SHP77 treated with DMSO at 0.1 percent for 48 hours (cell line): ENCODE measurements at places on chromosomes 6 and 20.
A peak's percentile ranks its signal among the peaks of the same experiment; 100 is the strongest.

DNA sequence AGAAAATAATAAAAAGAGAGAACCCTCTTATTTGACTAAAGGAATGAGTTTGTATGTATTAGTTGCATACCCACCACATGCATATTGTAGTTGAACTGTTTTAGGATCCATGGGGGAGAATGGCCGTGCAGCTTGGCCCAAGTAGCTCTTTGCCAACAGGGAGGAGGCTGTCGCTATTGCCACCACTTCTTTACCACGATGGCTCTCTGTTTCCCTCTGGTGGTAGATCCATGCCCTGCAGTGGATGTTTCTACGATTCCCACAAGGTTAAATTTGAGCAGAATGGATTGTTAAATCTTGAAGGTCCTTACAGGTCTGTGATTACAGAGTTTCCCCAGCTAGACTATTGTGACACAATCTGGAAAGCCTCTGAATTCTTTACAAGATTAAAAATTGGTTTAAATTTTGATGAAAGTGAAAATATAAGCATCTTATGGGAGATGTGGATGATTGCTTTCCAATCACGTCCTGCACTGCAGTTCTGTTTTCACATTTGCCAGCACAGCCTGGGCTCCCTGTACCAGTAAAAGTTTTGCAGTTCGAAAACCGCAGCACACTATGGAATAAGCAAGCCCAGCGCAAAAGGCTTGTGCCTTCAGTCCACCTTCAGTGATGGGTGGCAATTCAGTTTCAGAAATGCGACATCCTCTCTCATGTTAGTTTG, 34.4 kb upstream of the FNDC1 start:
- DNase-seq, result peak; percentile 39

DNA sequence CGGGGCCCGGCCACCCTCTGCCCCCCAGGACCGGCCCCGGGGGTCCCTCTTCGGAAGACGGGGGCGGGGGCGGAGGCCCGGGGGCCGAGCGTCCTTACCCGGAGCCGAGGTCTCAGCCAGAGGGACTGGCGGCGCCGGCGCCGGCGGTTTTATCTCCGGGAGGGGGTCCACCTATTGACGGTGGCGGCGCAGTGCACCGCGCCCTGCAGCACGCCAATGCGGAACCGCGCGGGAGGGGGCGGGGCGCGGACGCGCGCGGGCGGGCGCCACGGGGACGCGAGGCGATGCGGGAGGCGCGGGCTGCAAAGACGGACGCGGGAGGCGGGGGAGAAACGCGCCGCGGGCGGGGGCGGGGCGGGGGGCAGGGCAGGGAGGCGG, at the start of gene EEF1A2:
Gene EEF1A2, minus strand, starts transcription at position 124 of the 378 bp plus-strand sequence. CDS start 1,320 bp downstream, outside the sequence.
- no peak for DNase-seq

GRCh38 chr20:49534255-49534712, 33.7 kb downstream of the PTGIS start:
- DNase-seq, result peak; percentile 35

GRCh38 chr20:1122388-1123315, 4.2 kb downstream of the PSMF1 start:
- peak; percentile 15 for DNase-seq

GRCh38 chr6:159125014-159125609, 44.1 kb upstream of the FNDC1 start:
- no peak for DNase-seq

DNA sequence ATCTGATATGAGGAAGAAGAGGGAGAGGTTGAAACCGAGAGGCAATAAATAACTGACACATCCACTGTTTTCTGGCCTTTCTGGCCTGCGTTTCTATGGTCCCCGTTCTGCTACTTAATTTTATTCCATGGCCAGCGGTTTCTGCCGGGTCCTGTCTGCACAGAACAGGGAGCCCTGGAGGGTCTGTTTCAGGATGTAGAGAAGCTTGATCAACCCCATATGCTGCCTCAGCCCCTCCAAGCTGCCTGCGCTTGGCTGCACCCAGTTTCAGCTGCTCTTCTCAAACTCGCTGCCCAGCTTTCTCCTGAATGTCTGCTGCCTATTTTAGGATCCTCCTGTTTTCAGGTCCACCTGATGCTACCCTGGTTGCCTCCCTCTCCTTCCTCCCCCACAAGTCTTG, 18.5 kb upstream of the PACSIN1 start:
- no peak for DNase-seq

DNA sequence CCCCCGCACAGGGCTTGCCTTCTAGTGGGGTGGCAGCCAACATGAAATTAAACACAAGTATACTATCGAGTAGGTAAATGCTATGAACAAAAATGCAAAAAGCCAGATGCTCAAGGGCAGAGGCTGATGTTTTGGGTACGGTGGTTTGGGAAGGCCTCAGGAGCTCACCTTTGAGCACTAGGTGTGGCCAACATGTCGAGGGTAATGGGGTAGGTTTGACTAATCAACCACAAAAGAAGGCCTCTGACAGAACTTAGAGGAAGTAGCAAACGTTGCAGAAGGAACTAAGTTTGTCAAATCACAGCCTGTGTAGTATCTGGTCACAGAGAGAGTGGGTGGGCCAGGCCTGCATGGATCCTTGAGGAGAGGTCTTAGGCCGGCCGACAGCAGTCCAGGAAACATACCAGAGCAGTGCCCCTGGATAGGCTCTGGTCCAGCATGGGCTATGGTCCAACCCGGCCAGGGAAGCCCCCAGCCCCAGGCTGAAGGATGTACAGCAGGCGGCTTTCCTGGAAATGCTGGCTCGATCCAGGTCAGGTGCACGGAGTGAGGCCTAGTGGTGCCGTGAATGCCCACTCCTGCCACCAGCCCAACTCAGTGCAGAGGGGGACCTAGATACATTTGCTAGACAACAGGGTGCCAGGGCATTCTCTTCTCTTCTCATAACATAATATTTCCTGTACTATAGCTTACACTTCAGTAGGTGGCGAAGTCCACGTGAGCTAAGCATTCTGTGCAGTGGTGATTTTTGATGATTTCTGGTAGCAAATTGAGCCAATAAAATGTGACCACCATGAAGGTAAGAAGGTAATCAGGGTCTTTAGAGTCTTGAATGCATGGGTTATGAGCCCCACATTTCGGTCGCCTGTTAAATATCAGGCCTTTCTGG, 56.3 kb upstream of the CD93 start:
- peak; percentile 57 for DNase-seq

DNA sequence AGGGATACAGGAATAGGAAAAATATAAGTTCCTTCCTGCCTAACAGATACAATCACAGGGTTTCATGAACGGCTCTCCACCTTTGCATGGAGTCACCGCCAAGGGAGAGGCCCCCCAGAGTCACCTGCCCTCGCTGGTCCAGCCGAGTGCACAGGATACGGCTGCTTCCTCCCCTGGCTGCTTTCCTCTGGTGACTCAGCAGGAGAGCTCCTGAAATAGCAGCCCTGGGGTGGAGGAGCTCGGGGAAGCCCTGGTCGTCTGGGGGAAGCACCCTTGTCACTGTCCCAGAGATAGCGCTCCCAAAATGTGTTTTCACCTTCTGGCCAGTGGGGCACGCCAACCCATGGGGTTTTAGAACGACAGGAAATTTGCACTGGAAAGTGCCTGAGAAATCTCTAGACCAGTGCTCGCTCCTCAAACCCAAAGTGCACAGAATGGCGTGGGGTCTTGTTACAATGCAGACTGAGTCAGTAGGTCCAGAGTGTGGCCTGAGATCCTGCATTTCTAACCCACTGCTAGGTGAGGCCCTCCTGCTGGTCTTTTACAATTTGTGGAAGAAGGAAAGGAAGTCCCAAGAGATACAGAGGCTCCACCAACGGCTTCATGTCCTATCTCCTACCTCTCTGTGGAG, 35.9 kb upstream of the FAM50B start:
- no peak for DNase-seq

DNA sequence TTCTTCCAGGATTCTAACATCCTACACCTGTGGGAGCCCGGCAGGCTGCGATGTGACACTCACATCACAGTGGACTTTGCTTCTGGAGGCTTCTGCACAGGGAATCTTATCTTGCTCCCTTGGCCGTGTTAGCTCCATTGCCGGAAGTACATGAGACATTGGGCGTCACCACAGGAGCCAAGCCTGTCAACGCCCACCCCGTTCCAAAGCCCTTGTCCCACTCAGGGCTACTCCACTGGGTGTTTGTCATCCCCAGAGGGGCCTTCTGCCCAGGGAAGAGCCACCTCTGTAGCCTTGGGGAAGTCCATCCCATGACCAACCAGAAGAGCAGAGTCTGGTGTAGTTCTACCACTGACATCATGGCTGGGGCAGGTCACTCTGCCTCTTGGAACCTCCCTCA, 1.7 kb downstream of the RAB44 start:
- no peak for DNase-seq

- DNase-seq, result no peak
Observed at GRCh38 chr20:53575481-53576194, 18.0 kb downstream of the ZNF217 start.

DNA sequence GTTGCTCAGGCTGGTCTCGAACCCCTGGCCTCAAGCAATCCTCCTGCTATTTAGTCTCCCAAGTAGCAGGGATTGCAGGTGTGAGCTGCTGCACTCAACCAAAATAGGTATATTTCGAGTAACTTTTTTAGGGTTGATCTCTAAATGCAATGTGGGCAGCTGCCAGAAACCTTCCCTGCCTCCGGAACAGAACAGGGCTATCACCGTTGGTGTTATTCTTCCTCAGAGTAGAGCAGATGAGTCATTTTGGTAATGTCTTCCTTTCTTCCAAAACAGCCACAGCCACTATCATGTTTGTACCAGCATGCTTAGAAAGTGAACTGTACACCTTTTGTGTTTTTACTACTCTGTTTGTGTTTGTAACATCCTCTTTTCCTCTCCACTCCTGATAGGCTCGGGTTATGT, 44.1 kb downstream of the SNX9 start:
- no peak for DNase-seq

DNA sequence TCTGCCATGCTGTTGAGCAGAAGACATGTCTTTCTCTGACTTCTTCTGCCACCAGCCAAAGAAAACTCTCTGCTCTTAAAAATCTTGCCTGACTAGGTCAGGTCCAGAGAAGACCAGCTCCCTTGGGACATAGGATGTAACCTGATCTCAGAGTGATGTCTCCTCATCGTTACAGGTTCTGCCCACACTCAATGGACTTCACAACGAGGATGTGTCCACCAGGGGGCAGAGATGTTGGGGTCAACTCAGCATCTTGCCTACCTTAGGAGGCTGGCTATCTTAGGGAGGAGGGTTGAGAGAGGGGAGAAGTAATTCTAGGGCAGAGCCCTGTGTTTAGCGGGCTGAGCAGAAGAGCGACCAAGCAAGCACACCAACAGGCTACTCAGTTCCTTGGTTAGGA, 207.6 kb upstream of the CDH4 start:
- no peak for DNase-seq

DNA sequence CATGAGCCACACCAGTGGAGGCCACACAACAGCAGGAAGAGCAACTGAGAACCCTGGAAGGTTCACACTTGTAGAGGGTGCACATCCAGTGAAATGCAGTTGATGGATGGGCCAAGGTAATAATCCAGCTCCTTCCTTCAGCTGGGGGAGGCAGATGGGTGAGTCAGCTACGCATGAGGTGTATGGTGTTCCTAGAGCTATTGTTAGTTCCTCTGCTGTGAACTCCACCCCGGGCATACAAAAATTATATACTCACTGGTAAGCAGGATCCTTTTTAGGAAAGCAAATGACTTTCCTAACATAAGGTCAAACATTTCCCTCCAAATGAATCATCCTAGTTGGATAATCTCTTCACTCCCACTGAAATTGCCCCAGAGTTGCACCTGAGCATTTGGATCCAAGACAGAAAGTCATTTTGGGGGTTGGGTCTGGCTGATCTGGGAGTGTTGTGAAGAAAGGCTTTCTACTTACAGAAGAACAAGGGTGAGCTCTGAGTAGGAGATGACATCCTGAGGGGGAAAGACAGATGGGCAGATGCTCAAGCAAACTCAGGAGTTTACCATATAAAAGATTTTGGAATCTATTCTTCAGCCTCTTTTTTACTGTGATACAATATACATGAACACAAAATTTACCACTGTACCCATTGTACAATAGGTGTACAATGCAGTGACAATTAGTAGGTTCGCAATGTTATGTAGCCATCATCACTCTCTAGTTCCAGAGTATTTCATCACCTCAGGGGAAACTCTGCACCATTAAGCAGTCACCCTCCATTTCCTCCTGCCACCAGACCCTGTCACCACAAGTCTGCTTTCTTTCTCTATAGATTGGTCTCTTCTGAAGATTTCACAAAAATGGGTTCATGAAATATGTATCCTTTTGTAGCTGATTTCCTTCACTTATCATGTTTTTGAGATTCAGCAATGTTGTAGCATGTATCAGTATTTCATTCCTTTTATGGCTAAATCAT, 11.1 kb downstream of the HLA-F start:
- DNase-seq, result no peak

- DNase-seq, result no peak
Observed at GRCh38 chr6:161747506-161747905, 473.6 kb upstream of the AGPAT4 start.

DNA sequence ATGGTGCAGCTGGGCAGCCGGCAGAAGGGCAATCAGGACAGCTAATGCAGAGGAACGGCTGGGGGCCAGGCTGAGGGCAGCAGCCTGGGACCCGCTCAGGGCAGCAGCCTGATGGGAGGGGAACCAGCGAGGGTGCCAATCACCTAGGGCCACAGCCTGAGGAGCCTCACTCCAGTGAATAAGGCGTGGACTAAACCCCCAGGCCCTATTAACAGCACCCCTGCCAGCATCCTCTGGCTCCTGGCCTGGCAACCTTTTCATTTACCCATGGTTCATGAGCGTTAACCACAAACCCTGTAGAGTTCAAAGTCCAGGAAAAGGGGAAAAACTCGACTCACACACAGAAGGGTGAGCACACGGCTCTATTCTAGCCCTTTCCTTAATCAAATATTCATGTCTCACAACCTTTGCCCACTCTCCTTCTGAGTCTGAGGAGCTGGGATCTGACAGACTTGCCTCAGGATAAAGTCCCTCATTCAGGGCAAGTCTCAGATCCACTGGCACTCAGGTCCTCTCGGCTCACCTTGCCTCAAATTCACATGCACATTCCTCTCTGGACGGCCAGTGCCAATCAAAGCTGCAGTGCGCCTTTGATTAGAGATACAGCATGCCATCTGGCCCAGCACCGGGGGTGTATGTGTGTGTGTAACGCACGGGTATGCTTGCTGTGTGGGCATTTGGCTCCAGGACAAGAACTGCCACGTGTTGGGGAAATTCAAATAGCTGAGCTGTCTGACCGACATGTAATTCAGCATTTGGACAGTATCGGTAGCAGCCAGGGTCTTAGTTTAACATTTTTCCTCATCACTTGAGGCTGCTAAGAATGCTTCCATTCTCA, 86.9 kb upstream of the TRAF3IP2 start:
- no peak for DNase-seq

GRCh38 chr6:100479179-100480035, 14.7 kb upstream of the SIM1 start:
- DNase-seq, result peak; percentile 56

- no peak for DNase-seq
Observed at GRCh38 chr20:31704225-31705119, 18.2 kb downstream of the BCL2L1 start.

GRCh38 chr6:43246301-43247113, 3.2 kb downstream of the TTBK1 start:
- peak; percentile 86 for DNase-seq

GRCh38 chr6:24851086-24851485, 52.4 kb upstream of the ARMH2 start:
- DNase-seq, result no peak

DNA sequence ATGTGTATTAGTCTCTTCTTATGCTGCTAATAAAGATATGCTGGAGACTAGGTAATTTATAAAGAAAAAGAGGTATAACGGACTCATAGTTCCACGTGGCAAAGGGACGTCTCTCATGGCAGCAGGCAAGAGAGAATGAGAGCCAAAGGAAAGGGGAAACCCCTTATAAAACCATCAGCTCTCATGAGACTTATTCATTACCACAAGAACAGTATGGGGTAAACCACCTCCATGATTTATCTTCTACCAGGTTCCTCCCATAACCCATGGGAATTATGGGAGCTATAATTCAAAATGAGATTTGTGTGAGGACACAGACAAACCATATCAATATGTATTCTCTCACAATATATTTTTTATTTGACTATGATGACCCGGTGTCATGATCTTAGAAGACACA, 109.1 kb downstream of the UTRN start:
- no peak for DNase-seq
